Mammary epithelial cell (primary cell): ENCODE measurements at places on chromosomes 7 and 10. TPM values are rescaled to one million over a fixed set of nuclear protein-coding genes. Genes with fewer than 3 reads are reported as not detected.

The TAS2R16 gene
- not detected for polyA plus RNA-seq

GRCh38 chr10:12405342-12406320 is 56.3 kb downstream of the CAMK1D start:
- DNase-seq, result no peak

The WDR11 gene
- polyA plus RNA-seq, result 34.0 TPM

The GIMAP5 gene
- polyA plus RNA-seq, result not detected

DNA sequence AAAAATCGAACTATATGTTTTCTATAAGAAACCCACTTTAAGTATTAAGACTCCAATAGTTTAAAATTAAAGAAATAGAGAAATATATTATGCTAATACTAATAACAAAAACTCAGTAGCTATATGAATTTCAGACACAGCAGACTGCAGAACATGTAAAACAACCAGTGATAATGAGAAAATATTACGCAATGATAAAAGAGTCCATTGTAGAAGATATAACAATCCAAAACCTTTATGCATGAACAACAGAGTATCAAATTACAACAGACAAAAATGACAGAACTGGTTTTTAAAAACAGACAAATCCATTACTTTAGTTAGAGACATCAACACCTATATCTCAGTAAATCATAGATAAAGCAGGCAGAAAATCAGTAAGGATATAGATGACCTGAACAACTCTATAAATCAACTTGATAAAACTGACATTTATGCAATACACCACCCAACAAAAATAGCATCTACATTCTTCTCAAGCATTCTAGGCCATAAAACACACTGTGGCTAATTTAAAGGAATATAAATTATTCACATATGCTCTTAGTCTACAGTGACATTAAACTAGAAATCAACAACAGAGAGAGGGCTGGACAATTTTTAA is 669.5 kb upstream of the GHITM start:
- no peak for DNase-seq

- DNase-seq, result no peak
Observed at GRCh38 chr7:45082831-45083331, 5.9 kb downstream of the NACAD start.

The PRR15 gene
- polyA plus RNA-seq, result 4.1 TPM

GRCh38 chr7:73774923-73775322 is 4.9 kb upstream of the CLDN3 start:
- peak; percentile 20 for DNase-seq

- no peak for DNase-seq
Observed at GRCh38 chr10:34711500-34711899, 103.6 kb downstream of the PARD3 start.

The CRHR2 gene
- not detected for polyA plus RNA-seq

DNA sequence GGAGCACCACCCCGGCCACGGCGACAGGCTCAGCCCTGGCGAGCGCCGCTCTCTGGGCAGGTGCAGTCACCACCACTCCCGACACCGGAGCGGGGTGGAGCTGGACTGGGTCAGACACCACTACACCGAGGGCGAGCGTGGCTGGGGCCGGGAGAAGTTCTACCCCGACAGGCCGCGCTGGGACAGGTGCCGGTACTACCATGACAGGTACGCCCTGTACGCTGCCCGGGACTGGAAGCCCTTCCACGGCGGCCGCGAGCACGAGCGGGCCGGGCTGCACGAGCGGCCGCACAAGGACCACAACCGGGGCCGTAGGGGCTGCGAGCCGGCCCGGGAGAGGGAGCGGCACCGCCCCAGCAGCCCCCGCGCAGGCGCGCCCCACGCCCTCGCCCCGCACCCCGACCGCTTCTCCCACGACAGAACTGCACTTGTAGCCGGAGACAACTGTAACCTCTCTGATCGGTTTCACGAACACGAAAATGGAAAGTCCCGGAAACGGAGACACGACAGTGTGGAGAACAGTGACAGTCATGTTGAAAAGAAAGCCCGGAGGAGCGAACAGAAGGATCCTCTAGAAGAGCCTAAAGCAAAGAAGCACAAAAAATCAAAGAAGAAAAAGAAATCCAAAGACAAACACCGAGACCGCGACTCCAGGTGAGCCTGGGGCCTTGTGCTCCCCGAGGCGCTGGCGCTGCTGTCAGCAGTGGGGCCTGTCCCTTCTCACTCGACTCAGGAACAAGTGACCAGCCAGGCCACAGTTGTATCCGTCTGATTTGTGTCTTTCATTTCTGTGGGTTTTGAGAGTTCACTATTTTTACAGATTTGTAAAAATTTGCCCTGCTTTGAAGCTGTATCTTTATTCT is 117.7 kb downstream of the CYTH3 start:
- no peak for DNase-seq
